ENCODE measurements at places on chromosomes 3 and 15.

DNA sequence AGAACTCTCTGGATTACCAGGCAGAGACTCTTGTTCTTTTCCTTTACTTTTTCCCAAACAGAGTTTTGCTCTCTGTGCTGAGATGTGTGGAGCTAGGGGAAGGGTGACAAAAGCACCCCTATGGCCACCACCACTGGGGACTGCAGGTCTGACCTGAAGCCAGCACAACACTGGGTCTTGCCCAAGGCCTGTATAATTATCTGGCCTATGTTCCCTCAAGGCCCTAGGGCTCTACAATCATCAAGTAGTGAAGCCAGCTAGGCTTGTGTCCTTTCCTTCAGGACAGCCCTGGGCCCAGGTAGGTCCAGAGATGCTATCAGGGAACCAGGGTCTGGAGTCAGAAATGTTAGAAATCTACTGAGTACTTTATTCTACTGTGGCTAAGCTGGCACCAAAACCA is 28.4 kb downstream of the MYO1E start:
- no peak for DNase-seq

GRCh38 chr3:8524249-8524648 is 22.6 kb downstream of the LMCD1 start:
- no peak for DNase-seq

DNA sequence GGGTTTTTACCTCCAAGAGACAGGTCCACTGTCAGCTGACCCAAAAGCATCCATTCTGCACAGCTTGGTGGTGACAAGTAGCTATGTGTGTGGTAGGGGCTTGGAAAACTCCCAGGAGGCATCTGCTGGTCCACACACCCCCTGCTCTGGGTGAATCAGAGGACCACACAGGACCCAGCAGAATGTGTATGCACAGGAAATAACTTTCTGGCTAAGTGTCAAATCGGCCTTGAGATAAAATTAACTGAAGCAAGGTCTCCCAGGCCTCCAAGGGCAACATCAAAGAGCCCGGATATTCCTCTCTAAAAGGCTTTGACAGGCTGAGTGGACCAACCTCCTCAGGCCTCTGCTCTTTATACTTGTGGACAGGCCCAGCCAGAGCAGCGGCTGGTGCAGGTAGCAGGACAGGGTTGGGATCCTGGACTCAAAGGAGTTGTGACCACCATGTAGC is 66.5 kb downstream of the CTNNB1 start:
- DNase-seq = no peak

GRCh38 chr15:67824976-67825880 is at the start of gene SKOR1:
TSS of gene SKOR1 (plus strand) at chr15:67825509. CDS start at chr15:67825603, 94 bp downstream.
- DNase-seq = no peak

- DNase-seq = no peak
Observed at GRCh38 chr3:129608936-129609590, 2.6 kb upstream of the PLXND1 start.

DNA sequence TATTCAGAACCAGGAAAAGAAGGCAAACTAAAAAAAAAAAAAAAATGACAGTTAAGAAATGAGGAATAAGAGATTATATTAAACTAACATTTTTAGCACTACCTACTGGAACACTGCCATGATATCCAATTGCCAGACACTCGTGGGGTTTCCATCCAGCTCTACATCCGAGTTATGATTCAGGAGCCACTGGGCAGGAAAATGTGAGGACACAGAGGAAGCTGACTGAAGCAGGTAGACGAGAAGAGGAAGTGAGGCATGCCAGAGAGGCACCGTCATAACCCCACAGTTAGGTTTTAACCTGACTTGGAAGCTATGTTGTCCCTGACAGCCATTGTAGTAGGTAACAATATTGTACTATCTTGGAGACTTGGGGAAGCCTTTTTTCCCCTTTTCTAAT is 495.0 kb downstream of the NLGN1 start:
- DNase-seq = no peak

- DNase-seq = no peak
Observed at GRCh38 chr15:67303490-67304363, 49.1 kb downstream of the IQCH start.

DNA sequence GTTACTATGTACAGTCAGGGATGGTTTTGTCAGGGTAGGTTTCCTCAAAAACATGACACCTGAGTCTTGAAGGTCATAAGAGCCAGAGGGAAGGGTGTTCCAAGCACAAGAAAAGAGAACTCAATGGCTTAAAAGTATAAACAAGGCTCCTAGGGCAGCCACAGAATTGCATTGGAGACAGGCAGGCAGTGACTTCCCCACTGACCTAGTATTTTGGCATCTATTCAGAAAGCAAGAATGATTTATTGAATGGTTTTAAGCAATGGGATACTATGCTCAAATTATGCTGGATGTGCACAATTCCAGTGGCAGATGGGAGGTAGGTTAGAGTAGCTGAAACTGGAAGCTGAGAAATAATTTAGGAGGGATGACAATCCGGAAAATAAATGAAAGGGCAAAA is 54.0 kb downstream of the TSC22D2 start:
- DNase-seq = no peak

GRCh38 chr3:114089675-114090074 is 33.1 kb downstream of the QTRT2 start:
- no peak for DNase-seq

GRCh38 chr3:184261270-184261853 is at the start of gene CAMK2N2:
TSS of gene CAMK2N2 (minus strand) at chr3:184261553. CDS start at chr3:184261285, 268 bp downstream.
- no peak for DNase-seq

GRCh38 chr3:56052188-56052587 is 416.1 kb downstream of the ERC2 start:
- DNase-seq = no peak

DNA sequence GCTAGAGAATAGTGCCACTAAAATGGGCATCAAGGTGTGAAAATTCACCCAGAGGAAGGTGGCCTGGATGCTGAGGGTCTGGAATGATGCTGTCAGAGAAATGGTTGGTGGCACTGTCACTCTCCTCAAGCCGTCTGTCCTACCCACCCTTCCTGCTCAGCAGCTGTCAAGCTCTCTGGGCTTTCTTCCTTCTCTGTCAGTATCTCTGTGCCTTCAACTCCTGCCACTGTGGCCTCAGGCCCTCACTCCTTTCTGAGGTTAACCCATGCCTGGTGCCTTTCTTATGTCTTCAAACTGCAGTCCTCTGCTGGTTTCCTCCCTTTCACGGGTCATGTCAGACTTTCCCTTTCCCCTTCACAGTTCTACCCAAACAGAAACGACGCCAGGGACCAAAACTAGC is 4.4 kb downstream of the MYO5C start:
- no peak for DNase-seq

GRCh38 chr3:41129731-41130130 is 69.6 kb upstream of the CTNNB1 start:
- DNase-seq = no peak

DNA sequence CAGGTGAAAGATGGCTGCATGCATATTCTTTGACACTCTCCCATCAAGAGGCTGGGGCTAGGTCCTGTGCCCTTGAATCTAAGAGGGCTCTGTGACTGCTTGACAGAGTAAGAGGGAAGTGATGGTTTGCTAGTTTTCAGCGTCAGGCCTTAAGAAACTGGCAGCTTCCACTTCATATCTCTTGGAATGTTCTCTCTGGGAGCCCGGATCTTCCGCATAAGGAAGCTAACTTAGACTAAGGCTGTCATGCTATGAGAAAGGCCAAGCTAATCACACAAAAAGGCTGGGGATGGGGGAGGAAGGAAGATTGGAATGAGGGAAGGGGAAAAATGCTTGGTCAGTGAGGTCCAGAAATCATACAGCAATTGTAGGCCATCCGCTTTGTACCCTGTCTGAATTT is 50.0 kb downstream of the MB21D2 start:
- no peak for DNase-seq

DNA sequence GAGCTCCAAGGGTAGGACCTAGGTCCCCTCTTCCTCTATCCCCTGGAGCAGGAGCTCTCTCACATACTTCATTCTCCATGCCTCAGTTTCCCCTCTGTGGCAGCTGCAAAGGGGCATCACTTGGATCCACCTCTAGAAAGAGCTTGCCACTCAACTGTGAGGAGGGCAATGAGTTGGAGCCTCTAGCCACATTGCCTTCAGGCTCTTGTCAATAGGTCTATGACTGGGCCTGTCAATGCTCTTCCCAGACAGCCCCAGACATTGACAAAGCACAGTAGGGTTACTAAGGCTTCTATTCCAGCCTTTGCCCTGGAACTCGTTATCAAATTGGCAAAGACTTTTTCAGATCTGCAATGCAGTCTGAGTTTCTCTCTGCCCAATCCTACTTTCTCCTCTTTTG is 4.4 kb upstream of the VIPR1 start:
- no peak for DNase-seq

DNA sequence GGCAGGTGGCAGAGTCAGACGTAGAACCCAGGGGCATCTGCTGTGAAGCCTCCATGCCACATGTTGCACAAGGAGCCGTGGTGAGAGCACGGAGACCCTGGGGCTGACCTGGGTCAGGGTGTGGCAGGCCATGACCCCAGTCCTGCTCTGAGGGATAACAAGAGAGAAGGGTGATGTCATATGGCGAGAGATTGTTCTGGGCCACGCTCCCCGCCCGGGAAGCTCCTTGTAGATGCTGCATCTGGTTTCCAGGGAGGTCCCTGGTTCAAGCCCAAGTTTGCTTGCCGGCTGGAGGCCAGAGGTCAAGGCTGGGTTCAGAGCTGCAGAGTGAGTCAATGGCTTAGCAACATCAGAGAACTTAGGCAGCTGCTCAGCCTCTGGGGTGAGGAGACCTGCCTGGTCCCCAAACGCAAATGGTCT is 17.3 kb downstream of the FGD5 start:
- DNase-seq = no peak

DNA sequence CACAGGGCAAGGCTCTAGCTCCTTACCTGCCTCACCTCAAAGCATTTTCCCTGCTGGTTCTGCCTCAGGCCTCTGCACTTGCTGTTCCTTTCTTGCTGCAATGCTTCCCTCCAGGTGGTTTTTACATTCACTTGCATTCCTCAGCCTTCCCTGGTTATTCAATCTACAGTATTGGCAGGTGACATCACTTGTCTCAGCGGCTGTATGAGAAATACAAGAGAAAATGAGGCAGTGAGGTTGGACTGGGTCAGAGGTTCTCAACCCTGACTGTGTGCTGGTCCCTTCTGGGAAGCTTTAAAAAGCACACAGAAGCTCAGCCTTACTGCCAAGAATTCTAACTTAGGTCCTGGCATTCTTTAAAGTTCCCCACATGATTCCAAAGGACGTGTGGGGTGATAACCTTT is 26.7 kb downstream of the SIAH2 start:
- no peak for DNase-seq

- DNase-seq = no peak
Observed at GRCh38 chr15:58473724-58474123, 41.9 kb downstream of the LIPC start.

GRCh38 chr3:172125963-172126457 is 86.6 kb downstream of the FNDC3B start:
- no peak for DNase-seq

DNA sequence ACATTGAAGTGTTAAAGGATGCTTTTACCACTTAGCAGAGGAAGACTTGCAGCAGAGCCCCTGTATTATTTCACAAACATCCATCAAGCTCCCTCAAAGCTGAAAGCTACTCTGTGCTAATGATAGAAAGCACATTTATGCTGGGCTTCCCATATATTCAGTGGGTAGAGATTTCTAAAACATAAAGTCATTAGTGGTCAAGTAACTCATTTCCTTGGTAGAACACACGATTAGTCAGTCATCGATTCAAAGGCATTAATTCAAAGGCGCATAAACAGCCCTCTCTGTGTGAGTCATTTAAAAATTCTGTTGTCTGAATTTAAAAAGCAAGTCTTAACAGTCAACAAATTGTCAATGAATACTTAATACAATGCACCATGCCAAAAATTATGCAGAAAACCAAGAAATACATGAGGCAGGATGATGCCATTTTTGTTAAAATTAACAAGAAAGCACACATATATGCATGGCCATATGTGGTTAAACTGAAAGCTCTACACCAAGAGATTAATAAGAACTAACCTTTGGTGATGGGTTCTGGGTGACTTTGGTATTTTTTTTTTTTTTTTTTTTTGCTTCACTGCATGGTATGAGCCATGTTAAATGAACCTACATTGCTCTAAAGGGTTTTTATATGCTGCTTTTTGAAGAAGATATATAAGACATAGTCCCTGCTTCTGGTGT is 61.7 kb downstream of the LDHAL6B start:
- DNase-seq = no peak

DNA sequence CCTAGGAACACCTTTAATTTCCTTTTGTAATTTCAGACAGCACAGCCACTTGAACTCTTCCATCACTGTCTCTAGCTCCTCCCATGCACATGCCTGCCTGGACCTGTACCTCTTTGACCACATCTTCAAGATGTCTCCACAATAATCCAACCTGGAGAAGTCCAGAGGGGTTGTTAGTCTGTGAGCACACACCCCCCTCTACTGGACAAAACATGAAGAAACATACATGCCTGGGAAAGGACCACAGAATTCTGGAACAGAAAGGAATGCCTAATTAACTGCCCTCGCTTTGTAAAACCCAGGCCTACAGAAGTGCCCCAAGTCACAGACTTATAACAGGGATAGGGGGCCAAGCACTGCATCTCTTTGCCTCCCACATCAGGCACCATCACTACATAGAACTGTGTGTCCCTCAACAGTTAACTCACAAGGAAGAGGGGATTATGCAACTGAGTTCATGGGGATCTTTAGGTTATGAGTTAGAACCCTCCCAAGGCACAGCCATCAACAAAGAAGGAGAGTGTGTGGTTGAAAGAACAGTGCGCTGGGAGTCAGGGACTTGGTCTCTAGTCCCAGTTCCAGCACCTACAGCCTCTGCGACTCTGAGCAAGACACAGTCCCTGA is 61.7 kb downstream of the FMN1 start:
- no peak for DNase-seq

DNA sequence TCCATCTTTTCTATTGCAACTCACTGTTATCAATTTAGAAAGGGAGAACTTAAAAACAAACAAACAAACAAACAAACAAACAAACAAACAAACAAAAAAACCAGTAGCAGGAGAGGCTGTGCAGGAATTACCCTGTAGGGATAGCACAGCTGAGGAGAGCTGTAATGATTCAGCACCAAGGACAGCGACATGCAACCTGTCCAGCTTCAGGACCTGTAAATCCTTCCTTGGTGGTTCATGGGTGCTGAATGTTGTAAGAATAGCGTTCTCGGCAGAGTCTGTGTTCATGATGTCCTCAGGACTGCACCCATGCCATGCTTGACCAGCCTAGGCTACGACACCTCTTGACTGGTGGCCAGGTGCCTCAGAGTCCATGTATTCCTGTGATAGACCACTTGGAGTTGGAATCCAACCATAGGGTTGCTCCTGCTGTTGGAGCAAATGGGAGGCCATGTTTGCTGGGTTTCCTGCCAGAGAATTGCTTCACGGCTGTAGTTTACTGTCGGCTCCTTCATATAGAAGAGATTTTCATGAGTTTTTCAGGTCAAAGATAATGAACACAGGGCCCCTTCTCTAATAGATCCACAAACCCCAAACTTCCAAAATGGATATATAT is 65.9 kb downstream of the CACNA2D3 start:
- DNase-seq = no peak

- no peak for DNase-seq
Observed at GRCh38 chr15:74793135-74794028, 11.5 kb downstream of the CSK start.

Data from esophagus squamous epithelium (tissue), 5 donors.